Activated T-cell treated with anti-CD3 and anti-CD28 coated beads, Interleukin-2, amount 50 U/mL, for 72 hours (primary cell): ENCODE measurements at places on chromosomes 7 and 10. TPM values are rescaled to one million over a fixed set of nuclear protein-coding genes. Genes with fewer than 3 reads are reported as not detected.

- no peaks in the 10 kb centered on the region for H3K4me1 ChIP-seq
- H3K27me3 ChIP-seq: peaks cover 7% of the 10 kb centered on the region
- H3K36me3 ChIP-seq: no peaks in the 10 kb centered on the region
- DNase-seq: no peak
- no peak overlapping the region for H3K27ac ChIP-seq
Measured at GRCh38 chr10:94193466-94193924, 169.2 kb downstream of the NOC3L start.

DNA sequence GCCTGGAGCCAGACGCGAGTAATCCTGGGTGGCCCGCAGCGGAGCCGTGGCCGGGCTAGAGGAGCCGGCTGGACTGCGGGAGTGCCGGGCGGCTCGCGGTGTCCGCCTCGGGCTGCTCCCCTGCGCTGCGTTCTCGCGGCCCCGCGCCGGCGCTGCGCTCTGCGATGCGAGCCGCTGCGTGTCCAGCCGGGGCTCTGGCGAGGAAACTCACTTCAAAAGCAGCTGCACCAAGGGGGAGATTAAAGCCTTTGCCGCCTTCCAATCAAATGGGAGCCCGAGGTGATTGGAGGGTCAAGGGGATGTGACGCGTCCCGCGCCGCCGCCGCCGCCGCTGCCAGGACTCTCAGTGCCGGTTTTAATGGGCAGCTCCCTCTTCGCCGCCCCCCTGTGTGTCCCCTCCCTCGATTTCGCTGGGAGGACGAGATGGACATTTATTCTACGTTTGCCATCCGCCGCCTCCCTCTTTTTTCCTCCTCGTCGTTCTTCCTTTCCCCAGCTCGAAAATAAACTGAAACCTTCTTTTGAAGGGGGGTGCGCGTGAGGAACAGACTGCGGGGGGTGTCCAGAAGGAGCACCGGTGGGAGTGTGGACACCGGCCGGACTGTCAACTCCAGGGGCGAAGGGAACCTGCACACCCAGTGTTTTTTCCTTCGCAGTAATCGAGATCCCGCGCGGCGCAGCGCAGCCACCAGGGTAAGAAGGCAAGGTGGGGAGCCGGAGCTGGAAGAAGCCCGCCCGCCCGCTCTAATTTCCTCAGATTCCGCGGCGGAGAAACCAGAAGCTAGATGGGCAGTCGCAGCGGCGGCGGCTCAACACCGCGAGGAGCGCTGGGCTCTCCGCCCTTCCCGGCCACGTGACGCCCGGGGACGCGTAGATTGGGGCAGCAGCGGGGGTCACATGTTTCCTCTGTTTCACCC, at the start of gene ZNF503:
Gene ZNF503 (minus strand): TSS at position 196 of the 917 bp plus-strand sequence. CDS start 345 bp downstream, outside the sequence.
- H3K4me3 ChIP-seq: peak within 1 kb of the TSS; percentile 79
- DNase-seq: peak; percentile 83
- H3K36me3 ChIP-seq: peaks cover 3% of the 10 kb centered on the region
- H3K27me3 ChIP-seq: peaks cover 63% of the 10 kb centered on the region

DNA sequence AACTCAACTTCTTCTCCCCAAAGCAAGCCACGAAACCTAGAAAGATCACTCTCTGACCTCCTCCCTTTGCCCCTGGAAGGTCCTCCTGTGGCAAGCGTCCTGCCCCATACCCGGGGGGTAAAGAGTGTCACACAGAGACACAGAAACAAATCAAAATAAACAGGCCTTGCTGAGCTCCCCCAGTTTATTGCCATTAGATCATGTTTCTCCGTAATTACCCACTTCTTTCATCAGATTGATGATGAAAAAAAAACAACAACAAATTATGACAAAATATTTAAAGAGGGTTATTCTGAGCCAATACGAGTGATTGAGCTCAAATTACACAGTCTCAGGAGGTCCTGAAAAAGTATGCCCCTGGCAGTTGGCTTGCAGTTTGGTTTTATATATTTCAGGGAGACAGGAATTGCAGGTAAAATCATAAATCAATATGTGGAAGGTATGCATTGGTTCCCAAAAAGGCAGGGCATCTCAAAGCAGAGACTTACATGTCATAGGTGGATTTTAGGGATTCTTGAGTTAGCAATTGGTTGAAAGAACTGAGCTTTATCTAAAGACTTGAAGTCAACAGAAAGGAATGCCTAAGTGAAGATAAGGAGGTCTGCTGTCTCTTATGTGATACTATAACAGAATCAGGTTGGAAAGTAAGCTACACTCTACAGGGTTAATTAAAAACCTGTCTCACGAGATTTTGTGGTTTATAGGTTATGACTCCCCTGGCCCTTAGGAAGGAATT, 86.2 kb downstream of the APBB1IP start:
- H3K4me3 ChIP-seq: no peak overlapping the region
- peaks cover 15% of the 10 kb centered on the region for H3K4me1 ChIP-seq
- DNase-seq: no peak
- peak overlapping the region; percentile 5 for H3K27ac ChIP-seq
- peaks cover 9% of the 10 kb centered on the region for H3K36me3 ChIP-seq
- no peaks in the 10 kb centered on the region for H3K27me3 ChIP-seq

- no peaks in the 10 kb centered on the region for H3K4me1 ChIP-seq
- no peak for DNase-seq
- no peak overlapping the region for H3K4me3 ChIP-seq
- H3K27ac ChIP-seq: no peak overlapping the region
Measured at GRCh38 chr7:122369756-122370155, 65.2 kb upstream of the FEZF1 start.

GRCh38 chr7:111352319-111352718, 210.0 kb downstream of the IMMP2L start:
- H3K4me3 ChIP-seq: no peak overlapping the region
- no peak for DNase-seq
- H3K27me3 ChIP-seq: no peaks in the 10 kb centered on the region
- no peaks in the 10 kb centered on the region for H3K36me3 ChIP-seq

PAX4 gene
- total RNA-seq: not detected

- no peak for DNase-seq
- H3K27me3 ChIP-seq: peaks cover 40% of the 10 kb centered on the region
- H3K27ac ChIP-seq: no peak overlapping the region
- peaks cover 25% of the 10 kb centered on the region for H3K4me1 ChIP-seq
Measured at GRCh38 chr7:24732646-24733413, 24.4 kb downstream of the GSDME start.

- H3K27ac ChIP-seq: no peak overlapping the region
- H3K36me3 ChIP-seq: no peaks in the 10 kb centered on the region
- H3K27me3 ChIP-seq: peaks cover 6% of the 10 kb centered on the region
- H3K4me1 ChIP-seq: no peaks in the 10 kb centered on the region
- DNase-seq: no peak
Measured at GRCh38 chr10:33303988-33304387, 30.5 kb downstream of the NRP1 start.

- H3K4me1 ChIP-seq: peaks cover 11% of the 10 kb centered on the region
- peaks cover 10% of the 10 kb centered on the region for H3K36me3 ChIP-seq
- no peaks in the 10 kb centered on the region for H3K27me3 ChIP-seq
- no peak for DNase-seq
- no peak overlapping the region for H3K27ac ChIP-seq
- no peak overlapping the region for H3K4me3 ChIP-seq
Measured at GRCh38 chr7:128027485-128027980, 3.7 kb downstream of the LRRC4 start.

- no peaks in the 10 kb centered on the region for H3K4me1 ChIP-seq
- H3K4me3 ChIP-seq: no peak overlapping the region
- H3K36me3 ChIP-seq: no peaks in the 10 kb centered on the region
- no peak overlapping the region for H3K27ac ChIP-seq
- peaks cover 6% of the 10 kb centered on the region for H3K27me3 ChIP-seq
Measured at GRCh38 chr10:128305601-128306345, 179.6 kb upstream of the MKI67 start.

- peaks cover 9% of the 10 kb centered on the region for H3K36me3 ChIP-seq
- peaks cover 11% of the 10 kb centered on the region for H3K4me1 ChIP-seq
- no peak overlapping the region for H3K4me3 ChIP-seq
- H3K27ac ChIP-seq: no peak overlapping the region
- peaks cover 5% of the 10 kb centered on the region for H3K27me3 ChIP-seq
Measured at GRCh38 chr10:4127518-4128315, 342.7 kb upstream of the KLF6 start.

AKR1D1 gene
- total RNA-seq: not detected

WDFY4 gene
- 0.58 TPM for total RNA-seq

DNA sequence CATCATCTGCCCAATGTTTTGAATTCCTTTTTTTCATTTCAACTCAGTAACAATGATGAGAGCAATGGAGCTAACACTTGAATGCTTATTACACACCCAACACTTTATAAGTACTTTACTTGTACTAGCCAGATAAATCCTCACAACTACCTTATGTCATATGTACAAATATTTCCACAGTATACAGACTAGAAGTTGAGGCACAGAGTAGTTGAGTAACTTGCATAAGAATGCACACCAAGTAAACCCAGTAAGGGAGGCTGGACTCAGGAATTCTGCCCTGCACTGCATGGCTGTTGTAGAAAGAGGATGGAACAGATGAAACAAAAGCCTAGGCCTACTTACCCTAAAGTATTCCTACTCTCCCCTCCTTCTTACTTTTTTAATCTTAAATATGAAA, 15.8 kb downstream of the DPY19L1 start:
- DNase-seq: no peak
- peaks cover 4% of the 10 kb centered on the region for H3K4me1 ChIP-seq
- H3K27ac ChIP-seq: no peak overlapping the region
- no peaks in the 10 kb centered on the region for H3K27me3 ChIP-seq
- H3K36me3 ChIP-seq: no peaks in the 10 kb centered on the region
- H3K4me3 ChIP-seq: no peak overlapping the region

NPC1L1 gene
- total RNA-seq: 0.12 TPM

DNA sequence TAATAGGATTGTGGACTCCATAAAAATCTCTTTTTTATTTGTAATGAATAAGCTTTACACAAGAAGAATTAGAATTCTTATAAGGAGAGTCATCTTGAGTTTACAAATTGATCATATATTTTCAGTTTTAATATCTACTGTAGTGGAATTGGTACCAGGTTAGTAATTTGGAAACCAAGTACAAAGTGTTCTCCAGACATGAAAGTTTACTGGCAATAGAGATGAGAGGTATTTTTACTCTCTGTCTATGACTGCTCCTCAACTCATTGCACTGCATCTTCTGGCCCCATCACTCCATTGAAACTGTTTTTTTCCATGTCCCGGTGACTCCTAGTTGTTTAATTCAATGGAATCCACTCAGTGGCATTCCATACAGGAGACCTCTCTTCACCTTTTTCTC, 164.5 kb upstream of the SMIM30 start:
- H3K4me3 ChIP-seq: no peak overlapping the region
- H3K27me3 ChIP-seq: peaks cover 8% of the 10 kb centered on the region
- peaks cover 5% of the 10 kb centered on the region for H3K4me1 ChIP-seq
- no peak overlapping the region for H3K27ac ChIP-seq

DNA sequence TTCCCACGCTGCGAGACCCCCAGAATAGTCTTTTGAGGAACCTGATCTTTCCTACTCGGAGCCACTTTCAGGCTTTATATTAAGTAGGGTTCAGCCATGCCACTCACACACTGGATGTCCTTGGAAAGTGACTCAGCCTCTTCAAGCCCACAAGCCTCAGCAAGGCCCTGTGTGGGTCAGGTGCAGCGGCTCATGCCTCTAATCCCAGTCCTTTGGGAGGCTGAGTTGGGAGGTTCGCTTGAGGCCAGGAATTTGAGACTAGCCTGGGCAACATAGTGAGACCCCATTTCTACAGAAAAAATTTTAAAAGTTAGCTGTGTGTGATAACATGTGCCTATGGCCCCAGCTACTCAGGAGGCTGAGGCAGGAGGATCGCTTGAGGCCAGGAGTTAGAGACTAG, 119.7 kb upstream of the TNRC18 start:
- DNase-seq: no peak
- no peaks in the 10 kb centered on the region for H3K36me3 ChIP-seq
- H3K4me3 ChIP-seq: no peak overlapping the region
- no peaks in the 10 kb centered on the region for H3K27me3 ChIP-seq
- no peak overlapping the region for H3K27ac ChIP-seq
- peaks cover 13% of the 10 kb centered on the region for H3K4me1 ChIP-seq

DNA sequence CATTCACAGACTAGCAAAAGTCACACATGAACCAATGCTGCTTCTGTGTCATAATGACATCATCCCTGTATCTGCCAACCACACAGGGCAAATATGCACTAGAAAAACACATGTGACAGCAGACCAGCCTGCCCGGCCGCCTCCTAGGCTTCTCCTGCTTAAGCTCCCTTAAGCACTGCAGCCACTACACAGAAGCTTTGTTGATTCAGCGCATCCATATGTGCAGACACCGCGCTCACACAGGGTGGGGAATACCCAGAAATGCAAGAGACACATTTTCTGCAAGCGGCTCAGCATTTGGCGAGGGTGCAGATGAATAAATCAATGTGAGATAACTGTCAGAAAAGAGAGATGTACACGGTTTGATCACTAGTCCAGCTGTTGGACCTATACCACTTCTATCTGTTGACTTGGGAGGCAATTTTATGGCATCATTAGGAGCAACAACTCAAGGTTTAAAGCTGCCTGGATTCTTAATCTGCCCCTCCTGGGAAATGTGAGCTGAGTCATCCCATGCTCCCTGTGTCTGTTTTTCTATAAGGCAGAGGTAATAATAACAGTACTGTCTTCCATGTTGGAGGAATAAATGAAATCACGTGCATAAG, 33.4 kb downstream of the CPXM2 start:
- H3K27me3 ChIP-seq: no peaks in the 10 kb centered on the region
- DNase-seq: no peak
- H3K4me3 ChIP-seq: no peak overlapping the region
- H3K4me1 ChIP-seq: no peaks in the 10 kb centered on the region
- no peaks in the 10 kb centered on the region for H3K36me3 ChIP-seq
- H3K27ac ChIP-seq: no peak overlapping the region

AGAP4 gene
- 34.0 TPM for total RNA-seq

DNA sequence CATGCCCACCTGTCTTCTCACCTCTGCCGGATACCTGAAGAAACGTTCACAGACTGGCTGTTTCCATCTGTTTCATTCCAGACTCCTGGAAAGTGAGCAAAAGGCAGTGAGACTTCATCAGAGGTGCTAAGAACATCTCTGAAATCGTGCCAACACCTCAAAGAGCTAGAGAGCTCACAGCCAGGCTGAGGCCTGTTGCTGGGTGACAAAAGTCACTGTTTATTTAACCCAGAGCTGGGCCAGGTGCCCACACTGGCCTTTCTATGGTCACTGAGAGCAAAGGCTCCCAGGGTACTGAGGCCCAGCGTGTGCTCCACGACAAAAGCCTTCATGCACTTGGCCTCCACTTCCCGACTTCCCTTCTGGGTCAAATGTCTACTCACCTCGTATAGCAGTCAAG, 3.7 kb upstream of the NANOS1 start:
- H3K36me3 ChIP-seq: no peaks in the 10 kb centered on the region
- no peak for DNase-seq
- no peak overlapping the region for H3K4me3 ChIP-seq

DNA sequence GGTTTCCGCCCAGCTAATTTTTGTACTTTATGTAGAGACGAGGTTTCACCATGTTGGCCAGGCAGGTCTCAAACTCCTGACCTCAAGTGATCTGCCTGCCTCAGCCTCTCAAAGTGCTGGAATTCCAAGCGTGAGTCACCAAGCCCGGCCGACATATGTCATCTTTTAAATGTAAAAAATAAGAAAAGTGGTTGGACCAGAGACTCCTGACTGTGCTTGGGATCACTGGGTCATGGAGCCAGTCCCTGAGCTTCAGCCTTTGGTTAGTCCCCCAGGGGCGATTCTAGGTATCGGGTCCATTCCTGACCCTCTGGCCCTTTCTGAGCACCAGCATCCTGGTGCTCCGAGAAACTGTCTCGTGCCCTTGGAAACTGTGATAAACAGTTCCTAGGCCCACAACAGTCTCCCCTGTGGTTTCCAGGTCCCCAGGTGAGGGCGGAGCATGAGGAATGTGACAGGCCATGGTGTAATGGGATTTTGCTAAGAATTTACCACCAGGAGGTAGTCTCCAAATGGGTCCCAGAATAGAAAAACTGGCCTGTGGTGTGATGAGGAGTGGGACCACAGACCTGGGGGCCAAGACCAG, 32.8 kb downstream of the UBTD1 start:
- no peak for DNase-seq
- H3K4me1 ChIP-seq: no peaks in the 10 kb centered on the region
- no peak overlapping the region for H3K27ac ChIP-seq
- H3K27me3 ChIP-seq: no peaks in the 10 kb centered on the region

GSTO1 gene
- 117 TPM for total RNA-seq
